ENCODE measurements at places on chromosomes 7 and 10.

- DNase-seq = no peak
Observed at GRCh38 chr7:497946-498655, 21.5 kb downstream of the PDGFA start.

- no peak for DNase-seq
Observed at GRCh38 chr10:108787932-108788331, 1135.4 kb downstream of the XPNPEP1 start.

GRCh38 chr7:142964502-142965246 lies 2.5 kb upstream of the KEL start:
- no peak for DNase-seq

GRCh38 chr10:111379534-111380187 lies 302.8 kb downstream of the ADRA2A start:
- no peak for DNase-seq

DNA sequence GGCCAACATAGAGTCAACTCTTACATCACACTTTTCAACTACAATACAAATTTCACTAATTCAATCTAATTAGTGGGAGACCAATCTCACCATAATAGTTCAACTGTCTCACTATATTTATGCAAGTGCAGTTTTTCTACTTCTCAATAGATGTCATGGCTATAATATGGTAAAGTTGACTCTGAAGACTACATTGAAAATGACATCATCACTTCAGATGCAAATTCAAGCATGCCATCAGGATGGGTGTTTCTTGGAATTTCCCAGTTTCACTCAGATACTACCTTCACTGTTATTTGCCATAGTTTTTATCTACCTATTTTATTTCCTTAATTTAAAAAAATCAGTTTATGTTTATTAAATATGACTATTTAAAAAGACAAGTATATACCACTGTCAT lies 67.1 kb downstream of the ABLIM1 start:
- no peak for DNase-seq

GRCh38 chr7:82605247-82605864 lies 161.8 kb upstream of the CACNA2D1 start:
- DNase-seq = no peak

- no peak for DNase-seq
Observed at GRCh38 chr7:105352018-105352612, 36.6 kb downstream of the SRPK2 start.

GRCh38 chr10:128922172-128922571 lies 544.9 kb upstream of the MGMT start:
- no peak for DNase-seq

- no peak for DNase-seq
Observed at GRCh38 chr10:70974920-70975319, 86.6 kb upstream of the PCBD1 start.

- DNase-seq = no peak
Observed at GRCh38 chr7:151644554-151644953, 124.9 kb upstream of the RHEB start.

GRCh38 chr7:1910827-1911226 lies 240.8 kb downstream of the ELFN1 start:
- DNase-seq = no peak

DNA sequence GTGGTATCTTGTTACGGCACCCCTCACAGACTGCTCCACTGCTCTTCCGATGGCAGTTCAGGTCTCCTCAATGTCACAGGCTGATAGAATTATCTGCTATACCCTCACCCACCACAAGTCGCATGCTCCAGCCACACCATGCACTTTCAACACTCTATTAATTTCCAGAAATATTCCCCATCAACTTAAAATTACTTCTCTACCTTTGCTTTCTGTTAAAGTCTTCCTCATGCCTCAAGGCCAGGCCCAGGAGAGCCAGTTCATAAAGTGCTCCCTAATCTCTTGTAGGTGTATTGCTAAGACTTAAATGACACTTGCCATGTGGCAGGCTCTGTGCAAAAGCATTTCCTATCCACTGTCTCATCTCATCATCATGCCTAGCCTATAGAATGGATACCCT lies 105.9 kb upstream of the ARID5B start:
- DNase-seq = no peak

- peak; percentile 70 for DNase-seq
Observed at GRCh38 chr7:66413379-66414114, 208.4 kb downstream of the TPST1 start.

DNA sequence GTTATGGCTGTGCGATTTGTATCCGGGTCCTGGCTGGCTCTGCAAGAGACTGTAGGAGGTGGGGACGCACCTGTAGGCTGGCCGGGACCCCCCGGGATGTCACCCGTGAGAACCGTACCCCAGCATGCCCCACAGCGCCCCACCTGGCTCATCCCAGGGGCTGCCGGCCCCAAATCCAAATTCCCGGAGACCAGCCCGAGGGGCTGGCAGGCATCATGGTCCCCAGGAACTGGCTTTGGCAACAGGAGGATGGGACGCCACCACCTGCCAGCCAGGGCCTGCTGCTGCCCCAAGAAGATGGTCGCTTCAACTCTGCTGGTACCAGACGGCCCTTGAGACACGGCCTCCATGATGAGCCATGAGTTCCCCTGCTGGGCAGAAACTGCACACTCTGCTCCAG lies 239.4 kb downstream of the ELFN1 start:
- no peak for DNase-seq

GRCh38 chr10:72316386-72316700 lies 38.4 kb downstream of the DNAJB12 start:
- no peak for DNase-seq

DNA sequence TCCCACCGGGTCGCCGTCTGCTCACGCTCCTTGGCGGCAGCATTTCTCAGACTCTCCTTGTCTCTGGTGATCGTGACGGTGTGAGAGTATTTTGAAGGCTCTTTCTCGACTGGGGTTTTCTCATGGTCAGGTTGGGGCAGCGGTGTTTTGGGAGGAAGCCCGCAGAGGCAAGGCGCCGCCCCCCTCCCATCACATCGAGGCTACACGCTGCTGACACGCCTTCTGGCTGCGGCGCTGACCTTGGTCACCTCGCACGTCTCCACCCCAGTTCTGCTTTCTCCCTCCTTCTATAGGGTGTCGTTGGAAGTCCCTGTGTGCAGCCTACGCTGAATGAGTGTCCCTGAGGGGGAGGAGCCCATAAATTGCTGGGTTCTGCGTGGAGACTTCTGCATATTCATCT lies 55.2 kb downstream of the GLRX3 start:
- DNase-seq = no peak

GRCh38 chr7:99129001-99129400 lies 14.9 kb downstream of the SMURF1 start:
- no peak for DNase-seq

GRCh38 chr10:28743576-28743975 lies 66.3 kb downstream of the BAMBI start:
- no peak for DNase-seq

- no peak for DNase-seq
Observed at GRCh38 chr10:62732841-62733653, 71.5 kb upstream of the ADO start.

GRCh38 chr7:111098926-111099250 lies 8.0 kb downstream of the LRRN3 start:
- DNase-seq = no peak

DNA sequence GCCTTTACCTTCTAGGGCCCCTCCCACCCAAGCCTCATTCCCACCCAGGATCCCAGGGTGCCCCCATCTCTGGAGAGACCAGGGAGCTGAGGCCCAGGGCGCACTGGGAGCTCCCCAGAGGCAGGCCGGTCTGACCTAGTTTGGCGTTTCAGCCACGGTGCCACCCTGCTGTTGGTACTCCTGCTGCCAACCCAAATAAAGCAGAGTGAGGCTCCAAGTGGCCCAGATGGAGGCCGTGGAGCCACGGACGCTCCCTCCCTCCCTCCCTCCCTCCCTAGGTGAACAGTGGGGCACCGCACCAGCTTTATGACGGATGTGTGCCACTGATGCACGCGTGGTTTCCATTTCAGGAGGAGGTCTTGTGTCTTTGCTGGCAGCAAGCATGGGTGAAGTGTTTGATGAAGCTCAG lies 1.8 kb downstream of the INPP5A start:
- peak; percentile 54 for DNase-seq

- DNase-seq = peak; percentile 59
Observed at GRCh38 chr10:96618653-96619052, 31.8 kb upstream of the TM9SF3 start.

GRCh38 chr7:143728333-143728862 lies 29.1 kb downstream of the CTAGE6 start:
- no peak for DNase-seq

DNA sequence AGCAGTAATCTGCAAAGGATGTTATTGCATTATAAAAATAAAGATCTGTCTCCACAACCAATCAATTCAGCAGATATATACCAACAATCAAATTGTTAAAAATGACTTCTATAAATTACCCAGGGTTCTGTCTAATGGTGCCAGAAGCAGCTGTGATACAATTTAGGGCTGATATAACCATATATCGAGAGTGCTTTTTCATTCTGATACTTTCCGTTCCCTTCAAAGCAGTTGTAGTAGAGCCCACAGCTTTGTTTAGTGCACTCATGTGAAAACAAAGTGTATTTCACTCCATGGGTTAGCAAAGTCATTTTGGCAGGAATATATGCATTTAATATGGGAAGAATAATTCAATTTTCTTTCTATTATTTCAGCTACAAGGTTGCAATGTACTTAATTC lies 83.1 kb upstream of the CHCHD3 start:
- no peak for DNase-seq

- no peak for DNase-seq
Observed at GRCh38 chr7:8274589-8274988, 12.6 kb upstream of the ICA1 start.

All from LNCaP clone FGC (cell line).